ENCODE measurements at places on chromosomes 1 and 21.
A peak's percentile ranks its signal among the peaks of the same experiment; 100 is the strongest.

DNA sequence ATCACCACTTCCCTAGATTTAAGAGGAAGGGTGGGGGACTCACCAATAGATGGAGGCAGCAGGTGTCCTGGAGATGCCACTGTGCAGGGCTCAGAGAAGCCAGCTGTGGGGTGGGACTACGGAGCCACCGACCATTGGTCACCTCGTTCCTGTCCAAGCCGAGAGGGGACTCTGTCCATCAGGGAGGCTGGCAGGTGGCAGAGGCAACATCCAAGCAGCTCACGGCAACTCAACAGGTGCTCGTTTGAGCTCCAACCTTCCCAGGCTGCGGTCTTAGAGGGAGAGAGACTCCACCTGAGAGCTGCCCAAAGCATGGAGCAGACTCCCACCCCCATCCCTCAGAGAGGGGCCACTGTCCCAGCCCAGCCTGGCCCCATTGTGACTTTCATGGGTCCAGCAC is 71.4 kb downstream of the IGSF21 start:
- no peak for DNase-seq

DNA sequence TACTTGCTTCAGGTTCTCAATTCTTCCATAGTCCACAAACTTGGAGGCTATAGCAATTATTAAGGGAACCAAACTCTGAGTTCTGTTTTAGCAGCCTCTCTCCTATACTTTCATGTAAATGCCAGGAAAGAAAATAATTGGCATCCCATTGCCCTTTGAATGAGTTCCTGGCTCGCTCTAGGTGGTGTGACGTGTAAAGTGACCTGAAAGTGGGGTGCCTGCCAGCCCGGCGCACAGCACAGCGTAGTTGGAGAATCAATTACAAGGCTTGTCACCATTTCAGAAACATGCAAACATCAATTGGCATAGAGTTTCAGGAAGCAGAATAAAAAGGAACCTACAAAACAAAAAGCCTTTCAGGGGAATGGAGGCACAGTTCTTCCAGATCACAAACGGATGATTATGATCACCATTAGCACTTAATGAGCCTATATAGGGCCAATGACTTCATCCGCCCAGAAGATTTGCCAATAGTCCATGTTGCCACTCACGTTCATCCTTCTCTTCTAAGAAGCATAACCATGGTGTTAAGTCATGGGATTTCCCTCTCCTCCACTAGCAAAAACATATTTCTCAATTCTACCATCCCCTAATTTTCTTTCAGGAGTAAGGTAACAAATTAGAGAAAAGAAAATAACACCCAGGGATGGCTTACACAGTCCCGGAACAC is 354.6 kb upstream of the ADGRL2 start:
- no peak for DNase-seq

GRCh38 chr1:14937288-14937949 is 216.1 kb upstream of the TMEM51 start:
- no peak for DNase-seq

- DNase-seq: no peak
These were observed 16.9 kb upstream of the ALPL start for GRCh38 chr1:21492356-21492625.

- DNase-seq: peak; percentile 69
These were observed 20.4 kb upstream of the GNG12 start for GRCh38 chr1:67853704-67854103.

- DNase-seq: no peak
These were observed 3.4 kb downstream of the IGSF21 start for GRCh38 chr1:18110968-18111367.

DNA sequence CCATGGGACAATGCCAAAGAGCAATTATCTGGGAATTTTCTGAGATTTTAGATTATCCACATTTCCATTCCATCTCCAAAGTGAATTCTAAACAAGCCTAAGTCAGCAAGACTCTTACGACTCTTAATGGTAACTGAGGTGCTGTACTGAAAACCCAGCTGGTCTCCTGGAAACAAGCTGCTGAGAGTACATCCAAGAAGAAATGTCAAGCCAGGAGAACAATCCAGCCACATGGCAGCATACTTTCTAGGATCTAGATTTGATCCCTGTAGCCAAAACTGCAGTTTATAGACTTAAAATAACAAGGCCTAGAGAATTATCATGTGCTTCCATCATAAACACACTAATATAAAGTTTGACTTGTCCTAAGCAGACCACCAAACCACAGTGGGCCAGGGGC is 45.8 kb downstream of the KCNH1 start:
- no peak for DNase-seq

DNA sequence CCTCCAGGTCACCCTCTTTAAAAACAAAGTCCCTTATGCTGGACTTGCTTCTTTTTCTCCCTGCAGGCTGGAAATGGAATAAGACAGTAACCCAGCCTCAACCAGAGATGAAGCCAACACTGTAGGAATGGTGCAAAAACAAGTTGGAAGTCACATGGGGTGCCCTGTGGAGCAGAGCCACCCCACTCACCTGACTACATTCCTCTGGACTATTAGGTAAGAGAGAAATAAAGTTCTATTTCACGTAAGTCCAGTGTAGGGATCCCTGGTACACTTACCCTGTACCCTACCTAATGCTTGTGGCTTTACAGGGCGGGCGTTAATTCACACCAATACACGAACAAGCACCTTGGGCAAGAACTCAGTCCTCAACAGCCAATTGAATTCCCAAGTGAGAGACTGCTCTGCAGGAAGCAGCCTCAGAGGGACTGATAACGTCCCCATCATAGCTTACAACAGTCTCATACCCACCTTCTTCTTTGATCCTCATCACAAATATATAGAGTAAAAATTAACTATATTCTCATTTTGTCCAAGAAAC is 112.5 kb upstream of the FGGY start:
- no peak for DNase-seq

GRCh38 chr1:212698467-212699103 is 1.1 kb downstream of the BATF3 start:
- no peak for DNase-seq

GRCh38 chr1:92484472-92485380 is 2.0 kb downstream of the GFI1 start:
- no peak for DNase-seq

DNA sequence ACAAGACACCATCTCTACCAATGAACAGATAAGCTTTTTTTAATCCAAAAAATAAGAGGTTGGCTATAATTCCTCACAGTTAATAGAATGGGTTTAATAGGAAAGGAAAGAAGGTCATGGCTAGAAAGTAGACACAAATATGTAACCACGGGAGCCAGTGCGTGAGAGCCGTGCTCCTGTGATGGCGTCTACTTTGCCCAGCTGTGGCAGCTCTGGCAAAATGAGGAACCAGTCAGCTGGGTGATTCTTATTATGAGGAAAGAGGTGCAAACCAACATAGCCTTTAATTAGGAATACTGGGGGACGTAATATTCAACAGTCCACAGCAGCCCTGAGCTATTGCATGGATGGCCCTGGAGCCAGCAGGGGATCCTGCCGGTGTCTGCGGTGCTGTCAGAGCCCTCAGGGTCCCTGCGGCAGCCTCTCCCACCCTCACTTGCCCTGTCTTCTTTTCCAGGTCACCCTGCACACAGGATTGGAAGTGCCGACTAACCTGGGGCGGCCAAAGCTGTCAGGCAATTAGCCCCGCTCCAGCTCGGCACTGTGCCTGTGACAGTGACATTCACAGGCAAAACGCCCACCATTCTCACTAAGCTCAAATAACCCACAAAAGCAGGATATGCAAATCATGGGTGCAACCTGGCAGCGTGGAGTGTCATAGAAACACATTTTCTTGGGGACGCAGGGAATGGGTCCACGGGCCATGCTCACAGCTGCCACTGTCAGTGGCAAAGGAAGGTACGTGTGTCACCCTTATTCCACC is 25.9 kb upstream of the GNPAT start:
- no peak for DNase-seq

GRCh38 chr21:32572574-32573420 is 12.5 kb downstream of the TCP10L start:
- no peak for DNase-seq

DNA sequence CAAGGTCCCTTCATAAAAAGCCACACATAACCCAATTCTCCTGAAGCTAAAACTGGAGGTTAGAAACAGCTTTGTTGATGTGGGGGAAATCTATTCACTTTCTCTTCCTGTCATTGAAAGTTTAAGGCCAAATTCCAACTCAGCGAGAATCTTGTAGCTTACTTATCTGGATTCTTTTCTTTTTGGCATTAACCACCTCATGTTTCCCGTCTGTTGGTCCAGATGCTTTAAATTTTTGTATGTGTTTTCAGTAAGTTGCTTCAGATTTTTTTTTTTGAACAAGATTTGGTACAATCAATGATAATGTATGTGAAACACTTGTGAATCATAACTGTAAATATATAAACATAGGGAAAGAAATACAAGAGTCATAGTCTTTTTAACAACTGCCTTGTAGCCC is 33.7 kb upstream of the NEK7 start:
- no peak for DNase-seq

DNA sequence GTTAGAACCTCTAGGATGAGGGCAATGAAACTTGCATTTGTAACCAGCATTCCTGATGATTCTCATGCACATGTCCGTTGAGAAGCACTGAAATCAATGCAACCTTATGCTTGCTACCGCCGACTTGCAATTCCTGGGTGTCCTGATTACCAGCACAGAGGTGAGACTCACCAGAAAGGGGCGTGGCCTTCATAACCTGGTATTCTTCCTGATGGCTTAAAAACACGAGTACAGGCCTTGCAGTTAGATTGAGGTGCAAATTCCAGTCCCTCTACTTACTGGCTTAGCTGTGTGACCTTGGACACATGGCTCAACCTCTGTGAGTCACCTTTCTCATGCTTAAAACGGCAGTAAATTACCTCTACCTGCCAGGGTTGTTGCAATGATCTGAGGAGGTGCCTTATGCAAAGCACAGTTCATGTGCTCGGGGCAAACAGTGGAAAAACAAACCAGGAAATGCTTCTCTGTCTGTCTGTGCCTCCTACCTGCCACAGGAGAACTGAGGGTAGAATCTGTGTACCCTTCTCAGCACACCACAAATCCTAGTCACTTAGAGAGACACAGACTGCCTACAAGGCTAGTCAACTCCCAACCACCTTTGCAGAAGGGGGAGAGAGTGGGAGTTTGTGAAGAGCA is 39.1 kb upstream of the ECE1 start:
- no peak for DNase-seq

Data from HS-27A (cell line).